ENCODE measurements at places on chromosomes 3 and 15.

DNA sequence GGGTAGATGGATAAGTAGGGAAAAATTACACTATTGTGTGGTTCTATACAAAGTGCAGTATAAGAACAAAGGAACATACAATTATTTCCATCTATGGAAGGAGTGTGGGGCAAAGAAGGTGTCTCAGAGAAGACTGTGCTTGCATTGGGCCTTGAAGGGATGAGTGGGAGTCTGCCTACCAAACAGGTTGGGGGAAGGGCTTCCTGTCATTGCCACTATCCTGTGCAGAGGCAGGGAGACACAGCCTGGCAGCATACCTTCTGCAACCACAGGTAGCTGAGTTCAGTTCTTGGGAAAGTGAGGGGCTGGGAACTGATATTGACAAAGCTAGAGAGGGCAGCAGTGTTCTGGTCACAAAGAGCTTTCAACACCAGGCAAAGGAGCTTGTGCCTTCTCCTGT is 3.4 kb downstream of the TIMP4 start:
- DNase-seq, result no peak

DNA sequence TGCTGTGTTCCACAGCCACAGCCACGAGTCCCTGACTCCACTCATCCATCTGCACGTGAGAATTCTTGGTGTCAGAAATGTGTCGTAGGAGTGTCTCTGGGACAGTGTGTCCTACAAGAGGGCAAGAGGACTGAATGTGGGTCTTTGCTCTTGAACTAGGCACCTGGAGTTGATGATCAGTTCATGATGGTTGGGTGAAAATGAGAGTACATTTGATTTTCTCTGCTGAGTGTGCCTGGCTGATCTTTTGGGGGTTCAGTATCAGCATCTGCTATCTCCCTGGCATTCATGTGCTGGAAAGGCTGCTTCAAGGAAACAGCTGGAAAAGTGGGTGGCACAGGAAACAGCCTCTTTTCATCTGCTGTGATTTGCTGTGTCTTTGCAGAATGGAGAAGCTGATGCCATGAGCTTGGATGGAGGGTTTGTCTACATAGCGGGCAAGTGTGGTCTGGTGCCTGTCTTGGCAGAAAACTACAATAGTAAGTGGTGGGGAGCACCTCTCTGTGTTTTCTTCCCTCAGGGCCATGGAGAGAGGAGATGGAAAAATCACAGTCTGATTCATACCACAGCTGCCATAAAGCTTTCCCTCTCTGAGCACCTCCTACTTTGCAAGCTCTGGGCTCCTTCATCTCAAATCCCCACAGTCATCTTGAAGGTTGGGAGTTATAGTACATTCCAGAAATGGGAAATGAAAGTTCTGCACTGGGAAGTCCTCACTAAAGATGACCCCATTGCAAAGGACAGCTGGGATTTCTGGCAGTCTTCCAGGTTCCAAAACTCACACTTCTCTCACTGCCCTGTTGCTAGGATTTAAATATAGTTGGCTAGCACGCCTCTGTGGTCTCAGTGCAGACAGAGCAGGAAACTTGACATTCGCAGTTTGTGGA is 17.8 kb downstream of the TF start:
- DNase-seq, result no peak

DNA sequence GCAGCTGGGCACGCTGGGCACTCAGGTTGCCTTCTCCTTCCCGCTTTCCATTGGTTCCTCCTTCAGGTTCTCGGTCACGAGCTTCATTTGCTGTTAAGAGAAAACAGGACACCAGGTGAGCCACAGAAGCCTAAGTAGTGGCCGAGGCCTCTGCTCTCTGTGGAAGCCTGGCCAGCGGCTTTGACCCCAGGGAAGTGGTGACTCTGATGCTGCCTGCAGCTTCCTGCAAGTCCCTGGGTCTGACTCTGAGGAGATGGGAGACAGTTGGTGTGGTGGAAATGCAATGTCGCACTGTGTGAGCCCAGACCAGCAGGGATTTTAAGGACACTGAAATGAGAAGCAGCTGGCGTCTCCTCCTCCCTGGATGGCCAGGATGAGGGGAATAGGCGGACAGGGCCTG is 80.5 kb downstream of the SNRK start:
- no peak for DNase-seq

DNA sequence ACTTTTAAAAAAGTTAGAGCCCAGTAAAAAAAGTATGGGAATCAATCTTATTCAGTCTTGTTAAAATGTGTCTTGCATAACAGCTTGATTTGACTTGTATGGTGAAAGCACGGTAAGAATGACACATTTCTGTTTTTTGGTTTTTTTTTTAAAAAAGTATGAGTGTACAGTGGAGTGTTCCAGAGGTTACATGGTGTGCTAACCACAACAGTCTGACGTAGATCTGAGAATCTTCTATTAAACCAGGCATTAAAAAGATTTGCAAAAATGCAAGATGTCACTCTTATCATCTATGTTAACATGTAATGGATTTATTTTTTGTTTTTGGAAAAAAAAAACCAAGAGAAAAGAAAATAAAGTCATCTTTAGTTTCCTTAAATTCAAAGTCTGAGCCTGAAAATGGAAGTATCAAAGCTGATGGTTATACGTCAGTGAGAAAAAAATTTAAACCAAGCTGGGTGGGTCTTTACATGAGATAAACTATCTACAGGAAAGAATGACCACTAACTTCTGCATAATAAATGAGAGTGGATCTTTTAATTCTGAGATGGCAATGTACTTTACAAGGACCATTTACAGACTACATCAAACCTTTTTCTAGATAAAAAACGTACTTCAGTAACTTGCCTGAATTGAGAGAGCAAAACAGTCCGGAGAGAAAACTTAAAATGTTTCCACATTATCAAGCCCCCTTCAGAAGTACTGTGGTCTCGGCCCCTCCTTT is 1.6 kb downstream of the GABPB1 start:
- no peak for DNase-seq

DNA sequence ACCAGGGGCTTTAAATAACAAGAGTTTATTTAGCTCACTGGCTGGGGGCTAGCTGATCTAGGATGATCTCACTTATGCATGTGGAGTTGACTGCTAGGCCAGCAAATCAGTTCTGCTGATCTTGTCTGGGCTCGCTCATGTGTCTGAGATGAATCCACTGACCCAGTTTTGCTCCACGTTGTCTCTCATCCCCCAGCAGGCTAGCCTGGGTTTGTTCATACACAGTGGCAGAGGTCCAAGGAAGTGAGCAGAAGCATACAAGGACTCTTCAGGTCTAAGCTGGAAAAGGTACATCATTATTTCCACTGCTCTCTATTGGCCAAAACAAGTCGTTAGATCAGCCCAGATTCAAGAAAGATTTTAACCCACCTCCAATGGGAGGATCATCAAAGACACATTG is 238.0 kb downstream of the PLCL2 start:
- DNase-seq, result no peak

DNA sequence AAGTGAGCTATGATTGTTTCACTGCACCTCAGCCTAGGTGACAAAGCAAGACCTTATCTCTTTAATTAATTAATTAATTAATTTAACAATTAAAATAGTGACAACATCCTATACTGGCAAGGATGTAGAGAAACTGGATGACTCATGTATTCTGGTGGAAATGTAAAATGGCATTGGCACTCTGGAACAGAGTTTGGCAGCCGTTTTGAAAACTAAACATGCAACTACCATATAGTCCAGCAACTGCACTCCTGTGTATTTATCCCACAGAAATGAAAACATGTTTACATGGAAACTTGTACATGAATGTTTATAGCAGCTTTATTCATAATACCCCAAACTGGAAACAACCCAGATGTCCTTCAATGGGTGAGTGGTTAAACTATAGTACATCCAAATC is 56.6 kb downstream of the ANP32A start:
- DNase-seq, result no peak

GRCh38 chr3:54830658-54831057 is 97.2 kb downstream of the LRTM1 start:
- DNase-seq, result no peak

All from stimulated activated CD8-positive, alpha-beta memory T cell treated with anti-CD3 and anti-CD28 coated beads, Interleukin-2, amount 100 ng/mL, for 48 hours (primary cell).